Suppressor macrophage treated with lipopolysaccharide for 1 hour (primary cell): ENCODE measurements at places on chromosomes 2 and 18.

DNA sequence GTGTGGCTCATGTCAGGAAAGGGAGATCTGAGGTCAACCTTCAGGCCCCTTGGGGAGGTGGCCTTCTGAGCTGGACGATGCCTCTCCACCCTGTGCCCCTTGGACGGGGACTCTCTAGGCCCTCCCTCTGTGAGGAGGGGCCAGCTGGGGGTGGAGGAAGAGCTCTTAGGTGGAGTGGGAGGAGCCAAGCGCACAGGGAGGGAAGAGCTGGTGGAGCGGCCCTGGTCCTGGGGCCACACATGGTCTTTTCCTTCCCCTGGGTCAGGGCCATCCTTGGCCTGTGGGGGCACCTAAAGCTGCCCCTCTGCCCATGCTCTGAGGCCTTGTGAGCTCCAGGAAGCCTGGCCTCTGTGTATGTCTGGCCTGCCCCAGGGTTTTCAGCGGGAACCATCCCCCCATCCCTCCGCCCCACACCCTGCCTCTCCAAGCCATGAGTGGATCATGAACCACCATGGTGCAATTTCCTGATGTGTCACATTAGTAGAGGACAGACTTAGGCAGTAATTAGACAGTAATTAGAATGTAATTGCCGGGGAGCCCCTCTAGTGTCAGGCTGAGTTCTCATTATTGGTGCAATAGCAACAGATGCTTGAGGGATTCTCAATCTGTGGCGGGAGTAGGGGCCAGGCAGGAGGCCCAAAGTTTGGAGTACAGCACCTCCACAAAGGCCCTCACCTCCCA lies 63.0 kb downstream of the GLI2 start:
- no peak for DNase-seq

- peak; percentile 86 for DNase-seq
Measured at GRCh38 chr2:156356014-156356754, 23.7 kb upstream of the NR4A2 start.

DNA sequence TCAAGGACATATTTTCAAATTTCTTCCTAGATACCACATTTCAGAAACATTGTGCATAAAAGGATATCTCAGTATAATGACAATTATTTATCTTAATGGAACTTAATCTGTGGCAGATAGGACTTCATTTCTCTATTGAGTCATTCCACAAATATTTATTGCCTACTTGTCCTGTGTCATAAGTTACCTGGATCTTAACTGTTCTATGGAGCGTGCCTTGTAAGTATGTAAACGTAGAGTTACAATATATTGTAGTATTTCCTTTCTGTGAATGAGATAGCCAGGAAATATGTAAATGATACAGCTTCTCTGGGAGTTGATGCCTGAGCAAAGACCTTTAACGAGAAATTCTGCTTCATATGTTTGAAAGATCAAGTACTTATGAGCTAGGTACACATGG lies 2.5 kb downstream of the AGFG1 start:
- no peak for DNase-seq

DNA sequence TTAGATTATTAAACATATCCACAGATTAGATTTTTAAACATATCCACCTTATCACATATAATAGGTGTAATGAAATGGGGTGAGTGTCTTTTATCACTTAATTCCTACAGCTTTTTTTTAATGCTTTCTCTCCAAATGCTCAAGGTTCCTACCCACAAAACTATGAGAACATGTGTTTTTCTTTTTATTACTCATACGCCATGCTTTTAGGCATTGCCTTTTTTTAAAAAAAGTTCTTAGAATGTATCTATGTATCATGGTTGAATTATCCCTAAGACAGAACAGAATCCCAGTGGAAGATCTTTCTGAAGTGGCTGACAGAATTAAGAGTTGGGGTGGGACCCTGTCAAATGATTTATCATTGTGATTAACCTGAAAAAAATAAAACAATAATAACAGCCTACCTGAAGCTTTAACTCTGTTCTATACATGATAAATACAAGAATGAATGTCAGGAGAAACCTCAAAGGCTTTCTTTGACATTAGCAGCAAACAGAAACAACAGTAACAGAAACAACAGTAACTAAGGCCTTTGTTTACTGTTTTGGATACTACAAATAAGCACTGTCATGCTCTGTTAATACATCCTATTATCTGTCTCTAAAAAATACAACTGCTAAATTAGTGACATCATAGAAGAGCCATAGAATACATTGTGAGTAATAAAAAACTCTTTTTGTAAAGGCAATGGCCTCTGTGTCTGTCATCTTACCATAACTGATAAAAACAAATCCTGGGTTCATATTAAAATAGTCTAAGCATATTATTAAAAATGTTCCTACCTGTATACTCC lies 4.1 kb upstream of the ZNF397 start:
- DNase-seq, result no peak

- DNase-seq, result no peak
Measured at GRCh38 chr2:188511346-188511745, 219.7 kb downstream of the GULP1 start.

GRCh38 chr2:4775668-4776067 lies 916.5 kb upstream of the SOX11 start:
- DNase-seq, result no peak

- DNase-seq, result peak; percentile 26
Measured at GRCh38 chr2:25341011-25341727, 556 bp downstream of the DNMT3A start.

DNA sequence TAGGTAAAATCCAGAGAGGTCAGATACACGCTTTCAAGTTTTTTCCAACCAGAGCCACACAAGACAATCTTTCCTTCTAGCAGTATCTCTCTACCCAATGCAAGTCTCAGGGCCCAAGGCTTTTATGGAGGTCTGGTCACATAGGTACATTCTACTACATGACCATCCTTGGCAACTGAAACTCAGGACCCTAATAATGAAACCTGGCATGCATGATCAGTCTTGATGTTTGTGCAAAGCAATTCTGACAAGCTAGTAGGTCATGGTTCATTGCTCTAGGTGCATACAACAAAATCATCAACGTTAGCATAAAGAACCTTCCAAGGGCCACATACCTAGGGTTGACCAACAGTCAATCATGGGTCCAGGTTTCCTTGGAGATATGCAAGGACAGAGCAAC lies 33.2 kb upstream of the CCDC88A start:
- DNase-seq, result no peak
